MCF 10A (cell line): ENCODE measurements at places on chromosomes 7 and 10. TPM values are rescaled to one million over a fixed set of nuclear protein-coding genes. Genes with fewer than 3 reads are reported as not detected.

The ALOX5 gene
- not detected in 2 replicates for total RNA-seq

DNA sequence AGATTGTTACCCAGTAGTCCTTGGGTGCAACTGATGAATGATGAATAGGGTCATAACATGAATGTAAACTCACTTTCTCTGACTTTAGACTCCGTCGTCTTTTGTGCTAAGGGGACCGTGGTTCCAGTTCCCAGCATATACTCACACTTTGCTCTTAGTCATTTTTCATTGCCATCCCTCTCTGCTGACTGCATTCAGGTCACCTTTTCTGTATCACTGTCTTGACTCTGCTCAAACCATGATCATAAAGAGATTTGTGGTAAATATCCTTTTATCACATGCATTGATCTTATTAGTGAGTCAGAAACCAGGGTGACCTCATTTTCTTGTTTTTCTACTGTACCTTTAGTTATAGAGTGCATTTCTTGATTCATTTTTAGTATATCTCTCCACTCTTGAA lies 141.1 kb upstream of the AGR3 start:
- no peak for DNase-seq

DNA sequence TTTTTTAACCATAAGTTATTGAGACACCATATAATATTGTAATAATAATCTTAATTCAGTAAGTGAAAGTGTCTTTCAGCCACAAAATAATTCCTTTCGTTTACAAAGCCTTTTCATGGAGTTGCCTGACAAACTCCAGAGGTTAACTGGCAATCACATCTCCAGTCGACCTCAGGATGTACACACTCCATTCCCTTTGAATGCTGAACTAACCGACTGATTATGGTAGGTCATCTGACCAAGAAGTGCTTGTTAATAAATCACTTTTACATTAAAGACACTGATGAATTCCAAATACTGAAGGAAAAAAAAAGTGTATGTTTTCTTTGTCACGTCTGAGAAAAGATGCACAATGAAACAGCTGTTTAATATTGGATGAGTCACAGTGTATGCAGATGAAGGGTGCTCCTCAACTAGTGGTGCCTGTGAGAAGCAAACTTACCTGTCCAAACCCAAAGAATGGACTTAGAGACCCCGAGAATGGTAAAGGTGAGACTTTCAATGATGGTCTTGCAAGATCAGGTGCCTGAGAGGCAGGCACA lies 348.1 kb upstream of the VWC2 start:
- no peak for DNase-seq

The PHTF2 gene
- total RNA-seq, result 12.6 and 16.0 TPM in 2 replicates

The HOXA4 gene
- total RNA-seq, result 2.6 and 3.7 TPM in 2 replicates

The RBP3 gene
- not detected in 2 replicates for total RNA-seq

The ZNF467 gene
- total RNA-seq, result 3.2 and 3.7 TPM in 2 replicates

GRCh38 chr10:69838853-69839252 lies 37.1 kb downstream of the COL13A1 start:
- peak; percentile 17 for DNase-seq

The CHRM2 gene
- not detected in 2 replicates for total RNA-seq

The NXPH1 gene
- total RNA-seq, result not detected in 2 replicates

DNA sequence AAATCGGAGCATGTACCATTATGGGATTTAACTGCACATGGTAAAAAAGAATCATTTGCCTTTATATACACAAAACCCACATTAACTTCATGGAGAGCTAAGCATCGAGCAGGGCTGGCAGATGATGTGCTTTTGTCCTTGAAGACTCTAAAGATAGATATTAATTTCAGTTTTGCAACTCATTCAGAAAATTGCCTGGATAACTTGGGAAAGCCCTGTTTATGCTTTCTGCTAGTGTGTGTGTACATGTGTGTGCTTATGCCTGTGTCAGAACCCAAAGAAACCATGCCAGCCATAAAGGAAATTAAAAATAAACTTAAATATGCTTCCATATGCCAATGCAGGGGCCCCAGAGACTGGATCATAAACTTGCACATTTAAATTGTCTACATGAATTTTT lies 640.0 kb downstream of the PARD3 start:
- no peak for DNase-seq

DNA sequence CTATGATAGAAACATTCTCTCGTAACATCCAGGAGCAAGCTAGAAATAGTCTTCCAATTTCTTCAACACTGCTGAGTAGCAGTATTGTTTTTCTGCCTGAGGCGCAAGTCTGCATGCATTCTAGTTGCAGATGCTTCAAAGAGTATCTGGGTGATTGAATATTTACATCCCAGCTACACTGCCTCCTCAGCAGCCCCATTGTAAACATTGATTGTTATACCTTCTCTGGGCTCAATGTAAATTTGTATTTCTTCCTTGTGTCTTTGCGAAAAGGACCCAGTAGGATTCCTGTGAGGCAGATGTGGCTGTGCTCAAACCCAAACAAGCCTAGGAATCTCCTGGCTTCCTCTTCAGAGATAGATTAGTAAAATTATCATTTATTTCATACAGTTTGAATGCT lies 320.7 kb downstream of the CDC14C start:
- DNase-seq, result no peak

- DNase-seq, result no peak
These were observed 4.2 kb downstream of the LRRC27 start for GRCh38 chr10:132336064-132336746.
